ENCODE measurements at places on chromosomes 16 and 17.

DNA sequence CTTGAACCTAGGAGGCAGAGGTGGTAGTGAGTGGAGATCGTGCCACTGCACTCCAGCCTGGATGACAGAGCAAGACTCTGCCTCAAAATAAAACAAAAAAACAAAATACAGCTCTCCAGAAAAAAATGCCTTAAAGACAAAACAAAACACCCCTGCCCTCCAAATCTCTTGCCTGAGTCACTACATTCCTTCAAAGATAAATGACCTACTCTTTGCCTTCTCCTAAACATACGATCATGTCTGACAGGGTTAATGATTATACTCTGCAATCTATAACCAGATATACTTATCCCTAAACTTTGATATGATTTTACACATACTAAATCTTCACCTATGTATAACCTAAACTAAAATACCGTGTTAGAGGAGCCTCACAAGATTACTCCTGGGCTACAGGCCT is 1.4 kb upstream of the SETD6 start:
- peak; percentile 41 for DNase-seq

GRCh38 chr17:65389949-65390348 is 171.5 kb downstream of the AXIN2 start:
- peak; percentile 56 for DNase-seq

GRCh38 chr17:75475144-75475835 is 18.9 kb downstream of the TMEM94 start:
- DNase-seq, result no peak

- DNase-seq, result no peak
Measured at GRCh38 chr17:55237268-55237667, 27.5 kb upstream of the HLF start.

- DNase-seq, result no peak
Measured at GRCh38 chr16:10597187-10597601, 16.8 kb upstream of the EMP2 start.

- DNase-seq, result no peak
Measured at GRCh38 chr17:67372751-67373150, 4.3 kb upstream of the PITPNC1 start.

- no peak for DNase-seq
Measured at GRCh38 chr16:86379505-86379846, 130.9 kb upstream of the FOXF1 start.

GRCh38 chr17:3979290-3979611 is 15.0 kb upstream of the ATP2A3 start:
- DNase-seq, result no peak

All from RKO (cell line).